ENCODE measurements at places on chromosomes 3 and 15.

DNA sequence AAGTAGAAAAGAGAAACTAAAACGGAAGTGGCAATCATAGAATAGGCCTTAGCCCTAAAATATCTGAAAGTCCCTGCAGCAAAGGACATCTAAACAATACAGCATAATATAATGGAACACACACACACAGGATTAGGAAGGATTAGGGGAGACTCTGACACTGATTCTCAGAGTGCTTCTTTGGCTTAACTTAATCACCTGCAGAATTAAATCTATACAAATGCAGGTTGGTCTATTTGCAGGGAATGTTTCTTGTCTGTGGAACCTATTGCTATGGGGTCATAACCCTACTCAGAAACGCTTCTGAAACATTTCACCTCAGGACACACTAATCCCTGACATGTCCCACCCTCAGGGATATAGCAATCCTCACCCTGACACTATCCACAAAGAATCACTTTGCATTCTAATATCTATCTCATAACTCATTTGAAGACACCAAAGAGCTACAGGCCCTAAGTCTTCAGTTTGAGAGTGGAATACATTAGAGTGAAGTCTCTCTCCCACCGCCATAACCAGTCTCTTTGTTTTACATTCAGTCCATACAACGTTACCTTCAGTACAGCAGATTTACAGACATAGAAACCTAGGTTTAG, 1041.2 kb downstream of the TUSC7 start:
- no peak for DNase-seq

DNA sequence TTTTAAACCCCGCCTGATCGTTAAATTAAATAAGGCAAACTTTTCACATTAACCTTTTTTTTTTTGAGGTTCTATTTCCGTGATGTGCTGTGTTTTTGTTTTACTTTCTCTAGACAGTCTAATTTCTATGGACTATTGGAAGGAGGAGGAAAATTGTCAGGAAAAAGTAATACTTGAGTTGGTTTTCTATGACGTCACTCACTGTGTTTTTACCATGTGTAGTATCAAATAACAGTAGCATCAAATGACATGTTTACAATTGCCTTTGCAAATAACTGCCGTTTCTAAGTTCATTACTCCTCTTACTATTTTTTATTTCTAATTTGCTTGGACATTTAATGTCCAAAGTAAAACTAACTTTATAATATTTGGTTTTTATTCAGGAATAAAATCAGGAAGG, 32.3 kb downstream of the MYO1E start:
- no peak for DNase-seq

- DNase-seq, result no peak
These were observed 55.7 kb upstream of the LMOD3 start for GRCh38 chr3:69178082-69178481.

GRCh38 chr3:66050821-66051220, 12.1 kb upstream of the MAGI1 start:
- DNase-seq, result no peak

- no peak for DNase-seq
These were observed 172.0 kb downstream of the STT3B start for GRCh38 chr3:31704591-31705179.

DNA sequence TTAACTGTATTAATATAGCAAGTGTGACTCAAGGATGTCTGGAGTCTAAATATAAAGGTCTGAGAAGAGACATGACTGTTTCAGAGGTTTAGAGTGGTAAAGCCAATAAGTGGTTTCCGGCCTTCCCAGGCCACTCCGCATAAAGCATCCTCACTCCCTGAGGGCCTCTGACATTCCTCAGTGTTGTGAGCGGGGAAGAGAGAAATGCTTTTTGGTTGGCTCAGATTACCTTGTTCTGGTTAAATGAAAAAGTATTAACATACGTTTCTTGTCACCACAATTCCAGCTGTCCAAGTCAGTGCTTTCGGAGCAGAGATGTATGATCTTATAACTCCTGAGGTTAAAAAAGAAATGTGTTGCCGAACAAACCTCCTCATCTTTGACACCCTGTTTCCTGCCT, 103.8 kb downstream of the RBMS3 start:
- no peak for DNase-seq

DNA sequence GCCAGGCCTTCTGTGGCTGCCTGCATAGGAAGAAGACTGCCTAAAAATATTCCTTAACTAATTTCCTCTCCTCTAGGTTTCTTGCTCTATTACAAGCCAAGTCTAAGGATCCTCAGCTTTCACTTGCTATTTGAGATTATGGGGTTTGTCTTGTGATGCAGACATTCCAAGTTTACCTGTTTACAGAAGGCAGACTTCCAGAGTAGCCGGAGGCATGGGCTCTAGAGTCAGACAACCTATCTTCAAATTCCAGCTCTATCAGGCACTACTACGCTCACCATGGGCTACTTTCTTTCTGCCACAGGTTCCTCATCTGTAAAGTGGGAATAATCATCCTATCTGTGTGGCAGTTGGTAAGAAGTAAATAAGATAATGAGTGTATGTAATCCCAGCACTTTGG, 95.6 kb upstream of the BCL6 start:
- DNase-seq, result no peak

- no peak for DNase-seq
These were observed 55.8 kb downstream of the GUCA1C start for GRCh38 chr3:108897883-108898282.

- no peak for DNase-seq
These were observed 6.3 kb upstream of the MTHFS start for GRCh38 chr15:79903144-79903543.

- DNase-seq, result no peak
These were observed 23.8 kb downstream of the MEX3B start for GRCh38 chr15:82021992-82022391.

DNA sequence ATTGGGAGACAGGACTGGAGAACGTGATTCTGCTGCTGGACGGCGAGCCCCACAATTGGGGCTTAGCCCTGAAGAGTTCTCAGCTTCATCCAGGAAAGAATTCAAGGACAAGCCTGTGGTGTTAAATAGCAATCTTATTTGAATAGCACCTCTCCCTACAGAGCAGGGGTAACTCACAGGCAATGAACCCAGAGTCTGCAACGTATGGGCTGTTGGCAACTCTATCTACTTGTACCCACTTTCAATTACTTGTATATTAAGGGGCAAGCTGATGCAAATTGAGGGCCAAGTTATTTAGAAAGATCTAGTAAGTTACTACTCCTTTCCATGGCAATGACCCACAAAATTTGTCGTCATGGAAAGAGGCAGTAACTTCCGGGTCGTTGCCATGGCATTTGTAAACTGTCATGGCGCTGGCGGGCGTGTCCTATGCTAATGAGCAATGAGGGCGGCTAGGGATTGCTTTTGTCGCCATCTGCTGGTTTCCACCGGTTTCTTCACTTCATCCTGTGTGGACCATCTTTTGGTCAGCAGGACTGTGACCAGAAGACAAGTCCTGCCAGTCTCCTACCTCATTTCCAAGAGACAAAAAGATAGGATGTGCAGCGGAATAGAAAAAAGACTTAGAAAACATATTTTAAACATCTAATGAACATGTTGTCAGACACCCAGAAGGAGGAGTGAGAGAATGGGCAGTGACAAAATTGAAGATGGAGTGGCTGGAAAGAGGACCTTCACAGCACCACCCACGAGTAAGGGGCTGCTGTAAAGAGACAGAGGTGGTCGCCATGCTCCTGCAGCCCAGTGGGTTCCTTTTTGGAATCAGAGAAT, 45.8 kb upstream of the SH3BP5 start:
- peak; percentile 89 for DNase-seq

- no peak for DNase-seq
These were observed 195.6 kb downstream of the TCF12 start for GRCh38 chr15:57114070-57114469.

DNA sequence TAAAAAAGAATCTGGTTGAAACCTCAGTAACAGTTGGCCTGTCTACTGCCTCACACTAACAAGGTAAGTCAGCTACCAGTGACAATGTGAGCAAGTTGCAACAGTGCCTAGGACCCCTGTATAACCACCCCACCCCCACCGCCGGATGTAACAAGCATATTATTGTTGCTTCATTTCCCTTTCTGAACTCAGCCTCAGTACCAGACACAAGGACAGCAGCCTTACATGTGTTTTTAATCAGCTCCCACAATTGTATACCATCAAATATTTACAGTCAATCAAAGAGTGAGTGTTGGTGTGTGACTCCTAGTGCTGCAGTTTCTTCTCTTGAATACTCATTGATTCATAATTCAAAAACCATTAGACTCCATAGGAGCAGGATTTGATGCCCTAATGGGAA, 96.4 kb downstream of the PYDC2 start:
- DNase-seq, result no peak

GRCh38 chr15:74050127-74050526, 32.2 kb downstream of the GOLGA6A start:
- no peak for DNase-seq

- DNase-seq, result no peak
These were observed 51.8 kb downstream of the RGMA start for GRCh38 chr15:93036951-93037819.

- DNase-seq, result no peak
These were observed 398.7 kb downstream of the FEZF2 start for GRCh38 chr3:61974662-61975061.

DNA sequence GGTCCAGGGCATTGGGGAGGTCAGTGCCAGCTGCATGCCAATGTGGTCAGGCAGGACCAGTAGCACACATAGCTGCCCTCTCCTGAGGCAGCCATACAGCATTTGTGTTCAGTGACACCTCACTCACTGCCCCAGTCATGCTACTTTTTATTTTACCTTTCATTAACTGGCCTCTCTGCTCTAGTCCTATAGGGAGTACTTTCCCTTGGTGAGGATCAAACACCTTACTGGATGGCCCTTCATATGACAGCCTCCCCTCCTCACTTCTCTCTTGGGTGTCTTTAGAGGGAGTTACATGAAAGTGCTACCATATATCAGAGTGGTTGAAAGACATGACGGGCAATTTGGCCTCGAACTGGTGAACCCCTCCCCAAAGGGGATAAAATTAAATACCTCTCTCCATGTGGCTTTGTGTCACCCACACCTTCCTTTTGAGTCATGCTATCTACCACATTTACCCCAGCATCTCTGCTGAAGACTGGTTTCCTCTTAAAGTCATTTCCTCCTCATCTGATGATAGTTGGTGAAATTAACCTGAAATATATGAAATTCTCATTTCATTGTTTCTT, 17.6 kb downstream of the RLBP1 start:
- DNase-seq, result no peak

- no peak for DNase-seq
These were observed 18.2 kb downstream of the PTH1R start for GRCh38 chr3:46895761-46896160.

- DNase-seq, result no peak
These were observed at the start of gene ZDHHC19 for GRCh38 chr3:196210673-196211556. ZDHHC19 (minus strand) TSS chr3:196211400; CDS start chr3:196211315, 85 bp downstream.

- DNase-seq, result no peak
These were observed 268.0 kb upstream of the PROK2 start for GRCh38 chr3:72052841-72053409.

DNA sequence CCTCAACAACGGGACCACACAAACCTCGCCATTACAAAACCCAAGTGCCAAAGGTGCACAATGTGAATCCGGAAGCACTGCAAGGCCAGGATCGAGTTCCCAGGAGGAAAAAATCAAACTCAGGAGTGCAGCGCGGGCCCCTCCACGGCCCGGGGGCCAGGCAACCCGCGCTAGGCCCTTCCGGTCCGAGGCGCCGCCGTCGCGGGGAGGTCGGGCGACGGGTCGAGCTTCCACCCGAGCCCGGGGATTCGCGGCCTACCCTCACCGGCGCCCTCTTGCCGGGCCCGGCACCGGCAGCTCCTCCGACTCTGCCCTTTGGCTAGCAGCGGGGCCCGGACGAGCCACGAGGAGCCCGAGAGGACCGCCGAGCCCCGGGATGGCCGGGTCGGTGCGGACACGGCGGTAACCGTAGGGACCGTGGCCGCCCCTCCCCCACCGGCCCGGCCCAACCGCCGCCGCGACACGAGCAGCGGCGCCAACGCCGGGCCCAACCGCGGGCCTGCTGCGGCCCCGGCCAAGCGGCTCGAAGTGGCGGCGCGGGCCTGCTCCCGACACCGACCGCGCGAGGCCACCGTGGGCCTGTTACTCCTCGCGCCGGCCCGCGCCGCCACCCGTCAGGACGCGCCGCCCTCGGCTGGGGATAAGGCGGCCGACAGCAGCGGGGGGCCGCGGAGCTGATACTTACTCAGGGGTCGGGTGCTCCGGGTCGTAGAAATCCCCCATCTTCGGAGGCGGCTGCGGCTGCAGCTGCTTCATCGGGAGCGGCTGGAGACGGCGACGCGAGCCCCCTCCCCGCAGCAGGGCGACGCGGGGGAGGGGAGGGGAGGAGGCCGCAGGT, 525 bp downstream of the SETD2 start:
- DNase-seq, result peak; percentile 49

DNA sequence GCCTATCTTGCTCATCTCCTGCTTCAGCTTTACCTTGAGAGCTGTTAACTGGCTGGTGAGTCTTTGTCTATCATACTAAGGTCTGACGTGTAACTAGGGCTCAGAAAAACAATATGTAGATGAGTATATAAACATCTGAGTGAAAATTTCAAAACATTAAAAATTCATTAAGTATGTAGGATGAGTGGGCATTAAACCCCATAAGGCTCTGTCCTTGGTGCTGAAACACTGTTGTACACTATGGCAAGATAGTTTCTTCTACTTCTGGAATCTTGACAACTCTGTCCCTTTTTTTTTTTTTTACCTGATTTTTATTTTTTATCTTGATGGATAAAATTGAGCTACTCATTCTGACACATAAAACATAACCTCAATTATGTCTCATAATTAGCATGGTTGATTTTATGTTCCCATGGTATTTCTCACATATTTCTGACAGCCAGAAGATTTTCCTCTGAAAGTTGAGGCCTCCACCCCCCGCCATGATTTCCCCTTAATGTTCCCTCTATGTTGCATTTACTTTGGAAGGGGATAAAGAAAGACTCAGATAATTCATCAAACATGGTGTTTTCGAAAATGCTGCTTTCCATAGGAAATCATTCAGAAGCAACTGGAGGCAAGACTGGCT, 54.3 kb downstream of the DGKG start:
- no peak for DNase-seq

- DNase-seq, result no peak
These were observed 6.2 kb downstream of the RPL32 start for GRCh38 chr3:12835052-12835665.

DNA sequence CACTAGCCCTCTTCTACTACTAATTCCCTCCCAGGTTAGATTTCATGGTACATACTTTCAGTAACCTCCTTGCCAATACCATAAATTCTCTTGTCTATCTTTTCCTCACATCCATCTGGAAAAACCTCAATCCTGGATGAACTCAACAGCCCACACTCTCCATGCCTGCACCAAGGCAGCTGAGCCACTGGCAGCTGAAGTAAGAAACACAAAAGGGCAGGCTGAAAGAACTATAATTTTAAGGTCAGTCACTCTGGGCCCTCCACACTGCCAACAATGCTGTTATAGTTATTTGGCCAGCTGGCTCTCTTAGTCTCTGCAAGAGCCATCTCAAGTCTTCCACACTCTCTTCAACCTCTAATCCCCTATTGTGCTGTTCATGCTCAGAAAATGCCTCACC, 15.1 kb upstream of the TIPARP start:
- DNase-seq, result no peak
